Stimulated activated CD8-positive, alpha-beta memory T cell treated with anti-CD3 and anti-CD28 coated beads, Interleukin-2, amount 100 ng/mL, for 1 hour (primary cell): ENCODE measurements at places on chromosomes 4 and X.

GRCh38 chr4:67333664-67334063 is 211.6 kb downstream of the CENPC start:
- DNase-seq, result no peak

- peak; percentile 17 for DNase-seq
Measured at GRCh38 chr4:108512615-108513505, 107.5 kb upstream of the RPL34 start.

GRCh38 chr4:39486221-39486804 is 27.5 kb downstream of the LIAS start:
- no peak for DNase-seq

GRCh38 chrX:137427816-137428215 is 138.1 kb upstream of the ZIC3 start:
- no peak for DNase-seq

- DNase-seq, result no peak
Measured at GRCh38 chr4:20621476-20621875, 78.8 kb upstream of the PACRGL start.

DNA sequence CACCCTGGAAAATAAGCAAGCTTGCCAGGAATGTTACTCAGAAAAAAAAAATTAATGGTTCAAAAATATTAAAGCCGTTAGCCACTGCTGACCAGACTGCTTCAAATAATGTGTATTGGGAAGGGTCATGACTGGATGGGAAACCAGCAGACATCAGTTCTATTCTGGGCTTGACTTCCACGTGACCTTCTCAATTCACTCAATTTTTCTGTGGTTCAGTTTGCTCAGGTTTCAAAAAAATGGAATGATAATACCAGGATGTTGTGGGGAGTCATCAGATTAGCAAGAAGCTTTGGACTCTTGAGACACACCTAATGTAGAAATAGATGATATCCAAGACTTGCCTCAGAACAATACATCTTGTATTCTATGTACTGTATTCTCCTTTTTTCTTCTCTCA is 541.9 kb upstream of the BOD1L1 start:
- DNase-seq, result no peak

DNA sequence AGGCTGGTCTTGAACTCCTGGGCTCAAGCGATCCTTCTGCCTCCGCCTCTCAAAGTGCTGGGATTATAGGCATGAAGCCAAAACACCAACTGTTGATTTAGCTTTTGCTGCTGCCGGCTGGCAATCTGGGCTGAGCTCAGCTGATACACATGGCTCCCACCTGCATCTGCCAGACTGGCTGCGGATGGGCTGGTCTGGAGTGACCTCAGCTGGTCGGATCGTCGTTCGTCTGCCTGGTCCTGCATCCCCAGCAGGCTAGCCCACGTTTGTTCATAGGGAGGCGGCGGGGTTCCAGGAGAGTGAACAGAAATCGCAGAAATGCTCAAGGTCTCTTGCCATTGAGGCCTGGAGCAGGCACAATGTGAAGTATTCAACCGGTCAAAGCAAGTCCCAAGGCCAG is 74.4 kb upstream of the DDX3X start:
- DNase-seq, result no peak

DNA sequence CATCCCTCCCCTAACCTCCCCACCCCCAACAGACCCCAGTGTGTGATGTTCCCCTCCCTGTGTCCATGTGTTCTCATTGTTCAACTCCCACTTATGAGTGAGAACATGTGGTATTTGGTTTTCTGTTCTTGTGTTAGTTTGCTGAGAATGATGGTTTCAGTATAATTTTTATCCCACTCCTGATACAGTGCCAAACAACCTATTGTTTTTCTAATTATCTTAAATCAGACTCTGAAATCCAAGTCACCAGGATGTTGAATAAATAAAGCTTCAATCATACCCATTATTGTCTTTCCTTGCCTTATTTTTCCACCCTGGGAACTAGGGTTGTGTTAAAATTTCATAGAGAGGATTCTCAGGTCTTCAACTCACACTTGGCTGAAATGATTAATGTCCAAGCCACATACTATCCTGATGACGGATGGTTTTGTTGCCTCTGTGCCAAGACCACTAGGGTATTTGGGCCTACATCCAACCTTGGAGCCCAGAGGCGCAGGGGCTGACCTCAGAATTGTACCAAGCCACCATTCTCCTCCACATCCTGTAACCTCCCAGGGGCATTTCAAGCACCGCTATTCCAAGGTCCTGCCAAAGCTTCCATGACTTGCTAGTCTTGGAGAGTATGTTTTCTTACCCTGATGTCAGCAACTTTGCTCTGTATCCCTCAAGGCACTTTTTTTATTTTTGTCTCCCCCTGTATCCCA is 332.4 kb downstream of the ARHGAP24 start:
- no peak for DNase-seq

- DNase-seq, result no peak
Measured at GRCh38 chrX:139826065-139827044, 106.5 kb downstream of the ATP11C start.

DNA sequence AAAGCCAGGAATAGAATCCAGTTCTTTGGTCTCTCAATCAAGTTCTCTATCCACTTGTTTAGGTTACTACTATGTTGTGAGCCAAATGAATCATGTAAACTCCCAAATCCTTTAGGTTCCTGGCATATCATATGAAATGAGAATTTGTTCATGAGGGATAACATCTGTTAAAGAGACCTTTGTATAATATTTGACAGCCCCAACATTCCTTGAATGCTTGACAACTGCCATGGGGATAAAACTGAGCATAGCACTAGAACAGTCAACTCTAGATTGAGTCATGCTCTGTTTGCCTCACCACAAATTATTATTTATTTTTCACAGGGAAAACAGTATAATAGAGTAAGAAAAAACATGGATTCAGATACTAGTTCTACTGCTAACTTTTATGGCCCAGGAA is 93.3 kb downstream of the NAA11 start:
- no peak for DNase-seq

GRCh38 chrX:16386126-16386525 is 218.8 kb downstream of the MAGEB17 start:
- no peak for DNase-seq

GRCh38 chr4:10082459-10083272 is 33.9 kb downstream of the WDR1 start:
- DNase-seq, result no peak

- DNase-seq, result no peak
Measured at GRCh38 chr4:3497523-3498389, 34.5 kb downstream of the LRPAP1 start.

DNA sequence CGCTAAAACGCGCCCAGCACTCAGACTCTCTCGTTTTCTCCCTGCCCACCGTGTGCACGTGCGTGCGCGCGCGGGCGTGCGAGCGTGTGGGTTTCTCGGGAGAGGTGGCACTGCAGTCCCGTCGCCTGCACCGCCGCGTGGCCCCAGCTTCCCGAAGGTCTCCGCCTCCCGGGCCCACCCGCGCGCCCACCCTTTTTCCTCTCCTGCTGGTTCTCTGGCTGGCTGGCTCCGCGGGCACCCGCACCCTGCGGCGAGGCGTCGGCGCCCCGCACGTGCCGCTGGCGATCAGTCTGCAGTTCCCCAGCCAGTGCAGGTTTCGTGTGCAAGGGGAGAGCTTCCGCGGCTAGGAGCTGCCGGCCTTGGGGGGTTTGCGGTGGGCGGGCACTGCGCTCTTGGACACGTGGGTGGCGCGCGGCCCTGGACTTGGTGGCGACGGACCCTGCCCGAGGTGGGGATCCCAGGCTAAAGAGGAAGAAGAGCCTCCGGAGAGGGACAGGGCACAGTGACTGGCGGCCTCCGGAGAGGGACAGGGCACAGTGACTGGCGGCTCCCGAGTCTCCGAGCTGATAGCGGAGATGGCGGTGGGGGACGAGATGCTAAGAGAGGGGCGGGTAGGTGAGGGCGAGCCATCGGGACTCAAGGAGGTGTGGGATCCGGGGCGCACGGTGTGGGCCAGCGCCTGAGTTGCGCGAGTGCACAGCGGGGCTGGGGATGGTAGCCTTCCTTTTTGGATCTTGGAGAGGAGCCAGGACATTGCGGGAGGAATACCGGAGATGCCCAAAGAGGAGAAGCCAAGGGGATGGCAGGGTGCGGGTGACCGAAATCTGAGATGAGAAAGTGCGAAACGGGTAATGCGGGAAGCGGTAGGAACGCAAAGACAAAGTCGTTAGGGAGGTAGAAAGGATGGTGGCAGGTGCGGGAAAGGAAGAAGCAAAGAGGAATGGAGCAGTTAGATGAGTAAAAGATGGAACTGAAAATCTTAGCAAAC is at the start of gene FAM184B:
Gene FAM184B (minus strand): TSS at position 322 of the 988 bp plus-strand sequence. CDS start 322 bp downstream, outside the sequence.
- no peak for DNase-seq

- DNase-seq, result no peak
Measured at GRCh38 chrX:96004386-96004785, 680.3 kb upstream of the DIAPH2 start.

DNA sequence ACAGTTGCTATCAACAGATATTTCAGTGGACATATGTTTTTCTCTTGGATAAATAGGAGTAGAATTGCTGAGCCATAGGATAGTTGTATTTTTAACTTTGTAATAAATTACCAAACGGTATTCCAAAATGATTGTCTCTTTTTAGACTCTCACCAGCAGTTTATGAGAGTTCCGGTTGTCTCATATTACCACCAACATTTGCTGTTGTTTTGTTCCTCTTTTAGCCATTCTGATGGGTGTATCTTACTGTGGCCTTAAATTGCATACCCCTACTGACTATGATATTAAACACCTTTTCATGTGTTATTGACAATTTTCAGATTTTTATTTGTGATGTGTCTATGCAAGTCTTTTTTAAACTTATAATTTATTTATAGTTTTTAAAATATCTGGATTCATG is 39.7 kb downstream of the SNX25 start:
- DNase-seq, result no peak

DNA sequence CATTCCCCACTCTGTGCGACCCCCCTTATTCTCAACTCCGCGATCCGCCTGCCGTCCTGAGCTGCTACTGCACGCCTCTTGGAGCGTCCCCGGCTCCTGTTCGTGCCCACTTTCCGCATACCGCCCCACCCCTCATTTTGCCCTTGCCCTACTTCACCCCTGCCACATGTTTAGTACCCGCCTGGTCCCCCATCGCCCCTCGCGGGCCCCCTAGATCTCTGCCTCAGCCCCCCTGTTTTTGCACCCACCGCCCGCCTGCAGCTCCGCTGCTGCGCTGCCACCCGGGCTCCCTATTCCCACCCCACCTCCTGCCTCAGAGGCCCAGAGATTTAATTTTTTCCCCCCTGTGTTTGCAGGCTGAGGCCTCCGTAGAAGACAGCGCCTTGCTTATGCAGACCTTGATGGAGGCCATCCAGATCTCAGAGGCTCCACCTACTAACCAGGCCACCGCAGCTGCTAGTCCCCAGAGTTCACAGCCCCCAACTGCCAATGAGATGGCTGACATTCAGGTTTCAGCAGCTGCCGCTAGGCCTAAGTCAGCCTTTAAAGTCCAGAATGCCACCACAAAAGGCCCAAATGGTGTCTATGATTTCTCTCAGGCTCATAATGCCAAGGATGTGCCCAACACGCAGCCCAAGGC is 1.4 kb downstream of the MAGED1 start:
- no peak for DNase-seq

- DNase-seq, result no peak
Measured at GRCh38 chr4:185640811-185641675, 105.7 kb upstream of the PDLIM3 start.

GRCh38 chrX:75230296-75230695 is 43.6 kb upstream of the UPRT start:
- no peak for DNase-seq

- no peak for DNase-seq
Measured at GRCh38 chr4:186068581-186069348, at the start of gene TLR3. Gene TLR3 (plus strand): TSS chr4:186069156. CDS start chr4:186076620, 7,464 bp downstream.

GRCh38 chr4:26959654-26960047 is 99.0 kb downstream of the STIM2 start:
- DNase-seq, result no peak

GRCh38 chr4:189530848-189531247 is 409.8 kb upstream of the FRG1 start:
- DNase-seq, result no peak

- no peak for DNase-seq
Measured at GRCh38 chr4:40586034-40586433, 43.6 kb downstream of the RBM47 start.

- no peak for DNase-seq
Measured at GRCh38 chr4:130027973-130028372, 932.0 kb downstream of the C4orf33 start.

DNA sequence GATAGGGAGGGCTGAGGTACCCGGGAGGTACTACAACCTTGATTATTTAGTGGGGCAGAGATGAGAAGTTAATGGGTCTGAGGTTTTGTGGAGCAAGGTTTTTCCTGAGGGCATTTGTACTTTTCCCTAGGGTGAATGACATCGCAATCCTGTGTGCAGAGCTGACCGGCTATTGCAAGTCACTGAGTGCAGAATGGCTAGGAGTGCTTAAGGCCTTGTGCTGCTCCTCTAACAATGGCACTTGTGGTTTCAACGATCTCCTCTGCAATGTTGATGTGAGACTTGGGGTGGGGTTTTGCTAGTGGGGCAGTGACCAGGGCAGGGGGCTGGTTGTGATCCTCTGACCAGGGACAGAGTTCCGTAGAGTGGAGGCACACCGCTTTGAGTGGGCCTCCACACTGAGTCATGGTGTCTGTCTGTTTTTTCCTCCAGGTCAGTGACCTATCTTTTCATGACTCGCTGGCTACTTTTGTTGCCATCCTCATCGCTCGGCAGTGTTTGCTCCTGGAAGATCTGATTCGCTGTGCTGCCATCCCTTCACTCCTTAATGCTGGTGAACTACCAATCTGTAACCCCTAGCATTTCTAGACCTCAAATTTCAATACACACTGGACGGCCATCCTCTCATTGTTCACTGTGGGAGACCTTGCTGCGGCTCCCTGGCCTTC is 9.9 kb downstream of the MED12 start:
- DNase-seq, result no peak

DNA sequence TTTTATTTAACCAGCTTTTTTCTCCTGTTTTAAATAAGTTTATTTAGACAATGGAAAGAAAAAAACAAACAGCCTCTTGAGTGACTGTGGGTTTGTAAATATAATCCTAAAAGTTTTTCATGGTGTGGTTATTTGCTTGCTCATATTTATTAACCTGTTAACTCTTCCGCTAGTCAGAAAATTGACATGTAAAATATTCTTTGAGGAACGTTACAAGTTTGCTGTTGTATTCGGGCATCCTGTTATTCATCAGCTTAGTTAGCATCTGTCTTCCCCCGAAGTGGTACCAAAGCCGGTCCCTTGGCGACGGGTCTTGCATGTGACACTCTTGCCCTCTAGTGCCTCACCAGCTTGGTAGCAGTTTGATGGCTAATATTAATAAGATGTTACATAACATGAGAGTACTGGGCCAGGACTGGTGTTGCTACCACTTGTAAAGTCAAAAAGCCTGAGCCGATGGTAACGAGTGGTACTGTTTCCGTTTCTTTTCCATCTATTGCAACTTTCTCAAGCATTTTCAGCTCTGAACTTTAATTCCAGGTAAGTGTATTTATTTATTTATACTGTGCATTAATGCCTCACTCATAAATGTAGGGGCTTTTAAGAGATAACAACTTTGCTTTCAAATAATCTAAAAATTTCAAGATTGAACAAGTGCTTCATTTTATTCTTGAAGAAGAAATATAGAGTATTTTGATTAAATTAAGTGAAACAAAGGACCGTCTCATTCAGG is at the start of gene NDST3:
Gene NDST3 (plus strand): TSS at position 434 of the 733 bp plus-strand sequence. CDS start 19,425 bp downstream, outside the sequence.
- DNase-seq, result no peak

GRCh38 chr4:150242820-150243458 is 164.7 kb downstream of the DCLK2 start:
- DNase-seq, result no peak
